Activated CD4-positive, alpha-beta memory T cell treated with anti-CD3 and anti-CD28 coated beads, Interleukin-2, amount 10 ng/mL, durations not matched to agents 7 days and 5 days (primary cell): ENCODE measurements at places on chromosomes 5 and 9. TPM values are rescaled to one million over a fixed set of nuclear protein-coding genes. Genes with fewer than 3 reads are reported as not detected.

Gene WWC1
- not detected for total RNA-seq

DNA sequence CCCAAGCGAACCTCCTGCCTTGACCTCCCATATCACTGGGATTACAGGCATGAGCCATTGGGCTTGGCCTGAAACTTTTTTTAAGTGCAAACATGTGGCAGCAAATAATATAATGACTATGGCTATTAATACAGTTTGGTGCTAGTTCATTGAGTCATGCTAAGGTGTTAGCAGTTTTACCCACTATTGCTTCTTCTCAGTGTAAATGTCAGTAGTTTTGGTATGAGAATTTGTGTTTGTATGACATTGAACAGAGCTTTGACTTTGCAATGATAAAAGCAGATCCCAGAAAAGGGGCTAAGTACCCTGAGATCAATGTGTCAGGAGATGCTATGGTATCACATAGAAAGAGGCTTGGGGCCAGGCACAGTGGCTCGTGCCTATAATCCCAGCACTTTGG is 67.2 kb downstream of the WDR41 start:
- no peak for DNase-seq
- peaks cover 1% of the 10 kb centered on the region for H3K4me1 ChIP-seq
- H3K4me3 ChIP-seq, result no peak overlapping the region
- H3K27ac ChIP-seq, result no peak overlapping the region
- H3K27me3 ChIP-seq, result no peaks in the 10 kb centered on the region

Gene FABP6
- not detected for total RNA-seq

GRCh38 chr5:126000507-126000906 is 422.7 kb upstream of the GRAMD2B start:
- H3K36me3 ChIP-seq, result no peaks in the 10 kb centered on the region

GRCh38 chr5:13503017-13503416 is 441.5 kb downstream of the DNAH5 start:
- no peaks in the 10 kb centered on the region for H3K27me3 ChIP-seq
- H3K27ac ChIP-seq, result no peak overlapping the region
- H3K4me3 ChIP-seq, result no peak overlapping the region
- no peak for DNase-seq
- H3K4me1 ChIP-seq, result no peaks in the 10 kb centered on the region
